ENCODE measurements at places on chromosomes 1 and 21.

DNA sequence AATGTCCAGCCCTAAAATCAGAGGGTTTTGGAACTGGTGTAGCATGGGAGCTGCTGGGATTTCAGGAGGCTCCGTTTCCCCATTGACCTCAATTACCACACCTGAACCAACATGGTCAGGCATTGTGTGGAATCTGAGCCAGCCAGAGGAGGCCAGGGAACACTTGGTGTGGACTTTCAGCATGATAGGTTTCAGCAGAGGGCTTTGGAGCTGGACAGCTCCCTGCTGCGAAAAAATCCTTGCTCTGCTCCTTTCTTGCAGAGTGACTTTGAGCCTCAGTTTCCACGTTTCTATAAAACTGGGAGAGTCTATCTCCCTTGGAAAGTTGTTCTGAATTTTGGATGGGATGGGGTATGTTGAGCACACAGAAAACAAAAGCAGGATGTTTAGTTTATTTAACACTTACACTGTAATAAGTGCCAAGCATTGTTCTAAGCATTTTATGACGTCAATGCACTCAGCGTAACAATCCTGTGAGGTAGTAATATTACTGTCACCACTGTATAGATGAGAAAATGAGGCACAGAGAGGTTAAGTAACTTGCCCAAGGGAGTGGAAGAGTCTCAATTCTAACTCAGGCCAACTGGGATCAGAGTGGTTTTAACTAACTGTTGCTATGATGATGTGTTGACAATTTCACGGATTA is 168.0 kb downstream of the GRIK3 start:
- DNase-seq, result no peak

DNA sequence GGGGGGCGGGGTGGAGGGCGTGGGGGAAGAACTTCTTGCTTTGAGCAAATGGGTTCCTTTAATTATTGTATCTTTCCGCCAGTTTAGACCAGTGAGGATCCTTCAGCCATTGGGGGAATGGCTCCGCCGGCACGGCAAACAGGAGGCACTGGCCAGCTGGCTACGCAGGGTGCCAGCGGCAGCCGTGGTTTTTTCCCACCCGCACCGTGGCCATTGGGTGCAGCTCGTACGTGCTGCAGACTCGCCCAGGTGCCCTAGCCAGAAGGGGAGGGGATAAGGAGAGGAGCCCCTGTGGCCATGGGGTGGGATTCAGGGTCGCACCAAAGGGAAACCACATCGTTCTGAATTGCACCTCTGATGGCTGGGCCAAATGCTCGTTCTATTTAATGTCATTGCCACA is 65.6 kb downstream of the RGSL1 start:
- DNase-seq, result no peak

- DNase-seq, result no peak
These were observed 2.5 kb downstream of the SLAMF6 start for GRCh38 chr1:160520582-160520981.

DNA sequence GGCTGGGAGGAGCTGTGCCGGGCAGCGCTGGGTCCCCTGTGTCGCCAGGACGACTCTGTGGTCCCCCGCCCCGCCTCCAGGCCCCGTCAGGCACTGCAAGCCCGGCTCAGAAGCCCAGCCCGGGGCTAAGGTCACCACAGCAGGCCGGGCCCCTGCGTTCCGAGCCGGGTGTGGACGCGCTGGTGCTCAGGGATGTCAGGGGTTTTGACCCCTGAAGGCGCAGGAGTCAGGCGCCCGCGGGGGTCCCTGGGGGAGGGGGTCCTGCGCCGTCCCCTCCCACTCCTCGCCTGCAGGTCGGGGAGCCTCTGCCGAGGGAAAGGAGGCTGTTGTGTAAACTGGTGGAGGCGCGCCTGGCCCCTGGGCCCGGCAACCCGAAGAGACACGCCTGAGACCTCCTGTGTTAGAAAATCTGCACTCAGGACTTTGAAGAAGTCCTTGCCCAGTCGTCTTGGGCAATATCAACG is 23.7 kb upstream of the TMEM54 start:
- no peak for DNase-seq

DNA sequence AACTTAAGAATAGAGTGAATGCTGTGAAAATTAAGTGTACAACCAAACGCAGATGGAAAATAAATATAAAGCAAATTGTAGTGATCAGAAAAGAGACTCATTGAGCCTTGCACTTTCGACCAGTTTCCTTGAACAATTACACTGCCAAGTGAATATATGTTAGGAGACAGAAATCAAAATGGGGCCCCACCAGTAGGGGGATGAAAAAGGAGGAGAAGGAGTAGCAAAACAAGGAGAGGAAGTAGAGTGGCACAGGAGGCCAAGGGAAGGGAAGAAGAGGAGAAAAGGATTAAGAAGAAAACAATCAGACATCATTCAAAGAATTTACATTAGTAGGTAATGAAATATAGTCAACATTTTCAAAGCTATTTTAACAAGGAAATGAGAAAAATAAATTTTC is 1770.6 kb downstream of the PLA2G4A start:
- no peak for DNase-seq

- no peak for DNase-seq
These were observed 151.4 kb upstream of the C1orf105 start for GRCh38 chr1:172269084-172269483.

- no peak for DNase-seq
These were observed 4.7 kb upstream of the PTPRF start for GRCh38 chr1:43526002-43526401.

GRCh38 chr1:198640174-198640573 is 1.3 kb downstream of the PTPRC start:
- DNase-seq, result no peak

DNA sequence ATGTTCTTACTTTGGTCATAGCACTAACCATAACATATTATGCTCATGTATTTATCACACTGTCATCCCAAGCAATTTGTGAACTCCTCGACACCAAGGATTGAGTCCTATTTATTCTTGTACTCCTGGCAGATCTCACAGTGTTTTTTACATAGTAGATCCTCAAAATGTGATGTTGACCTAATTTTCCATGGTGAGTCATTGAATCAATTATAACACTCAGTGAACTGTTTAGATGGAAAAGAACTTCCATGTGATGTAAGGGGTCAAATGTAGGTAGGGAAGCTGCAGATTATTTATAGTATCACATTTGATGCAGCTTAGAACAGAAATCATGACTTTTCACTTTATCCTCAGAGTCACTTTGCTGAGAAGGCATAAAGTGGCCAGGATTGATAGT is 281.9 kb upstream of the ADAMTS5 start:
- DNase-seq, result no peak

DNA sequence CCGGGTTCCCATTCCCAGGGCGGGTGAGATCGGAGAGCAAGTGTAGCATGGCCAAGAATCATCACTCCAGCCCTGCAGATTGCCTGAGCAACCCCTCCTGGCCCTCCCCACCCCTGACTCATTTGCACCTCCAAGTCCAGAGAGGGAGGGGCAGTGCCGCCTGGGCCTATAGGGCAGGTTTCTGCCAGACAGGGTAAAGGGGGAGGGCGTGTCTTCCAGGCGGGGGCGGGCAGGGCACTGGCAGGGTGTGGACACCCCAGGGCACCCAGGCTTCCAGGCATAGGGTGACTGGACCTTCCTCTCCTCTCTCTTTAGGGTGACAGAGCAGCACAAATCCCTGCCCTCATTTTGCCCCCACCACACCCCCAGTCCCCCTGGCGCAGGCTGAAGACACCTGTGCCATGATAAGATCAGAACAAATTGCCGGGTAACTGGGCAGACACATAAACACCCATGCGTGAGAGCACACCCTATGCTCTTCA is 3.2 kb upstream of the CRYBG2 start:
- DNase-seq, result peak; percentile 25

GRCh38 chr21:20010691-20011200 is 987.5 kb upstream of the NCAM2 start:
- no peak for DNase-seq

- DNase-seq, result peak; percentile 39
These were observed 2.8 kb downstream of the KCNN3 start for GRCh38 chr1:154867064-154867825.

DNA sequence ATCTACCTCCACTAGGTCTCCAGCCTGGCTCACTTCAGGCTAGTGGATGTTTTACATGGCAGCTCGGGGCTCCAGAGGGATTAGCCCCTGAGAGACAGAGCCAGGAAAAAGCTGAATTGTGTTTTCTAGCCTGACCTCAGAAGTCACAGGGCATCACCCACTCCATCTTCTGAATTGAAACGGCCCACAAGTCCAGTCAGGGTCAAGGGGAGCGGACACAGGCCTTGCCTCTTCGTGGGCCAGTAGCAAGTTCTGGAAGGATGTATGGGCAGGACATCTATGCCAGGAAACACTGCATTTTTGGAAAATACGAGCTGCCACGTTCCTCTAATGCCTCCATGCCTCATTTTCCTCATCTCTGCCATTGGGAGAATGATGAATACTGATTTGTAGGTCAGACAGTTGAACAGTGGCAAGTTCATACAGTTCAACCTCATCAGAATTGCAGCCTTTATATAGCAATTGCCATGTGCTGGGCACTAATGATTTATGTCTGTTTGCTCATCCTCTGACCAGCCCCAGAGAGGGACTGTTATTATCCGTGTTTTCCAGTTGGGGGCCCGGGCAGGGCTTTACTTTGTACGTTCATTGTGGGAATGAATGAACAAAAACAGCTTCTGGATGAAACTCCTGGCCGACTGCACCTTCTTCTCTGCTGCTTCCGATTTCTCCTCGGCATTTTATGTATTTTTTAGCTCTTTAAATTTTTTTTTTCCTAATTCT is 23.2 kb upstream of the PCBP3 start:
- no peak for DNase-seq

DNA sequence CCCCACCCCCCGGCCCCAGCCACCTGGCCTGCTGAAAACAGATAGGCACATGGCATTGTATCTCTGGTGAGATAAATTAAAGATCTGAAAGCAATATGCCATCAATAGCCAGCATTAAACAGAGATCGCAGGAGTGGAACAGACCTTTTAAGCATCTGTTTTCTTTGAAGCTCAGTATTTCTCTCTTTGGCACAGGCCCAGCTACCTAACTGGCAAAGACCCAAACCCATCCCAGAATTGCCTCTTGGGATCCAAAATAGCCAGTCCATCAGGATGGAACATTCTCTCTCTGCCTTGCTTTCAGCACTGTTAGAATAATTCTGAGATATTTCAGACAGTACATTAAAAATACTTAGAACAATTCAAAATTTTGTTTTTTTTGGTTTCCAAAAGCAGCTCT is 46.0 kb downstream of the KCNJ6 start:
- peak; percentile 77 for DNase-seq

DNA sequence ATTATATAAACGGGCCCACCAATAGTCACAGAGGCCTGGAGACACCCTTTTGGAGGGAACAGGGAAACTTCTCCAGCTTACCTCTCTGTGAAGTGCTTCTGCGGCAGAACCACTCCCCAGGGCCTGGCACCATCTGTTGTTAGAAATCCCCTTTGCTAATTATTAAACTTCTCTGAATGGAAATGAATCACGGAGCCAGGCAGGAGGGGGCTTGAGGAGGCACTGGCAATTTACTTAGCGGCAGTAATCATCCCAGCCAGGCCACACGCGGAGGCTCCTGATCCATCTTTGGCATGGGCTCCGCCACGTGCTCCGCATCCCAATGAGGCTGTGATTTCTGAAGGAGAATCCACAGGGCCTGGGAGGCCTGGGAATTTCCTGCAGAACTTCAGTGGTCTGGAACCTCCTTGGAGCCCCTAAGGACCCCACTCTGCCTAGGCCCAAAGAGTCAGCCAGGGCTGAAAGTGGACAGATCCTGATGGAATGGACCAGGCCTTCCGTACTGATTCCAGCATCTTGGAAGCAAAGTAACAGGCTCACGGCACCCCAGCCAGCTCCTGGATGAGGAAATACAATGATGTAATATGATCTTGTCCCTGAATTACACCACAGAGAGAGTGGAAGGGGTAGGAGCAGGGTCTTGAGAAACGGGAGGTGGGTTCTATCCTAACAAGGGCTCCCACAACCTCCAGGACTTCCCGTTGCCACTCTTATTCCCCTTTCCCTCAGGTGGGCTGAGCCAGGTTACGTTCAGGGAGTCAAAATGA is 62.3 kb downstream of the GRIK3 start:
- peak; percentile 88 for DNase-seq

DNA sequence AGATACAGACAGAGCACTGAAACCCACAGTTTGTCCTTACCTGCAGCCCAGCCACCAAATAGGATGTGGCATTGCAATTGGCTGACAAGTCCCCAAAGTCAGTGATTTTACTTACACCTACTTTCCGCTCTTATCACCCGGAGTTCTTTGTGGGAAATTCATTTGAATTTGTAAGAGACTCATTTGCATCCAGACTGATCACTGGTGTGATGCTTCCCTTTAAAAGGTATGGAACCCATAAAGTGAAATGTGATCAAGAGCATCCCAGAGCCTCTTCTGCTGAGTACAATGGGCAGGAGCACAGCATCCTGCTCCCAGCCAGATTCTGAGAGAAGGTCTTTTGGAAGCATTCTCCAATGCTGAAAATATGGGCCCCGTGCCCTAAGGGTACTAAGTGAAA is 161.4 kb downstream of the DAB1 start:
- no peak for DNase-seq
